ENCODE measurements at places on chromosomes 11 and 22. TPM values are rescaled to one million over a fixed set of nuclear protein-coding genes. Genes with fewer than 3 reads are reported as not detected.

- no peak for DNase-seq
Observed at GRCh38 chr11:86559311-86559945, 113.0 kb downstream of the ME3 start.

GRCh38 chr11:1840780-1841480, 2.1 kb downstream of the TNNI2 start:
- DNase-seq, result no peak

DNA sequence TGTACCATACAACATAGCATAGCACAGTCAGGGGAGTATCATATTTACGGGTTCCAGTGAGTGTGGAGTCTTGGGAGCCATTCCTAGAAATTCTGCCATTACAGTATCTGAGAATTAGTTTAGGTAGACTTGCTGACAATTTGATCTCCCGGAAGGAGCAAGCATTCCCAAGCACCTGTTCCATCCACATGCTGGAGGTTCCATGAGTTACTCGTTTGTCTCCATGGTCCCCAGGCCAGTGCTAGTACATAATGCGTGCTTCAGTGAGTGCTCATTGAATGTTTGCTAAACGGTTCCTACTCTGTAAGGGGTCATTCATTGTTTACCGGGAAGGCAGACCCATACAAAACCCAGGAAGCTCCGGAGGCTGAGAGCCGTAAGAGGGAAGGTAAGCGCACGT, 27.4 kb upstream of the MYOD1 start:
- no peak for DNase-seq

GRCh38 chr11:11966354-11966741, 42.1 kb downstream of the DKK3 start:
- no peak for DNase-seq

The GAL3ST1 gene
- 19.4 TPM for polyA plus RNA-seq

Measured in right renal cortex interstitium (tissue), 3 donors.